T-cell (primary cell): ENCODE measurements at places on chromosomes 5 and 9. TPM values are rescaled to one million over a fixed set of nuclear protein-coding genes. Genes with fewer than 3 reads are reported as not detected.

Gene HMMR
- total RNA-seq = 0.86 TPM

Gene HACD4
- total RNA-seq = 11.8 TPM

Gene FGFR4
- total RNA-seq = 5.1 TPM

Gene OBP2B
- total RNA-seq = not detected

DNA sequence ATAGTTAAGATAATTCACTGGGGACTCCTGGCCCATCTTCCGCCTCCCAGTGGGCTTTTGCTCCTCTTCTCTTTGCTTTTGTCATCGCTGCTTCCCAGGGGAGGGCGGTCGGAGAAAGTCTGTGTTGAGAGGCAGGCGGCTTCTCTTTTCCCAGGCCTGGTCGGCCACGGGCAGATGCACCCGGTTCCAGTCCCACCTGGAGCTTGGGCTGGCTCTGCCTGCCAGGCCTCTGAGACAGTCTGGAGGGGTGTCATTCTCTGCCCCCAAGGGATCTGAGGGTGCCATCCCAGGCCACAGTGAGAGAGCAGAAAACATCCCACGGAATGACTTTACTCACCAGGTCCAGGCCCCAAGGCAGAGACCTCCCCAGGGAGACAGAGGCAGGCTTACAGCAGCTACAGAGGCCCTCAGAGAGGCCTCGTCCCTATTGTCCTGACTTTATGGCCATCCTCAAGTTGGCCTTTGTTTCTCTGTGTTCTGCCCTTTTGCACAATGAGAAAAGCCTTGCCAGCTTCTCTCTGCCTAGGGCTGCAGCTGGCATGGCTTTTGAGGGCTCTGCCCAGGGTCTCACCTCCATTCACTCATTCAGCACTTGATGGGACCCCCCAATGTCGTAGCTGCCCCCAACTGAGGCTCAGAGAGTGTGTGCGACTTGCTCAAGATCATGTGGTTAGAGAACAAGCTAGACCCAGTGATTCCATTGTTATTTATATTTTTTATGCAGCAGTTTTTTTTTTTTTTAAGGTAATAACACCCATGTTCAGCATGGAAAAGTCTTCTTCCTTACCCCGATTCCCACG lies 44.2 kb upstream of the BOD1 start:
- no peak for DNase-seq

GRCh38 chr5:95760273-95761191 lies 29.4 kb downstream of the RHOBTB3 start:
- DNase-seq = no peak
